ENCODE measurements at places on chromosomes 16 and 17.

DNA sequence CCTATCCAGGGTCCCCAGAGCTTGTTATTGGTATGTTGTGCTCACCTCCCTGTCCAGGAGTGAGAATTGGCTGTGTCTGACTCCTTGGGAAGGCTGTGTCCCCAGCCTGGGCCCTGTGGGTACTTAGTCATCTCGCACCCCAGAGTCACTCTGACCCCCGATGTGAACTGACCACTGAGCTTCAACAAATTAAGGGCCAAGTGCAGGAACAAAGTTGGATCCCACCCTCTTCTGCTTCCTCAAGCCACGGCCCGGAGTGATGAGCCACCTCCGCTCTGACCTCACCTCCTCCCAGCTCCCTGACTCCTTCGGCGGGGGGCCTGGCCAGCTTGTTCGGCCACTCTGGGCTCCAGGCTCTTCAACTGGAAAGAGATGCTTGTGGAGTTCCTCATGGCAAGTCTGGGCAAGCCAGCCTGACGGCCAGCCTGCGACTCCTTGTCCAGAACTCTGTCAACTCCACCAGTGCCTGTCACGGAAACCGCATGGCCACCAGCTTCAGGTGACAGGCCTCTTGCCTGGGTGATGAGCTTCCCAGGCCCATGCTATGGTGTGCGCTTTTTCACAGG, 22.3 kb upstream of the MPRIP start:
- no peak for DNase-seq

DNA sequence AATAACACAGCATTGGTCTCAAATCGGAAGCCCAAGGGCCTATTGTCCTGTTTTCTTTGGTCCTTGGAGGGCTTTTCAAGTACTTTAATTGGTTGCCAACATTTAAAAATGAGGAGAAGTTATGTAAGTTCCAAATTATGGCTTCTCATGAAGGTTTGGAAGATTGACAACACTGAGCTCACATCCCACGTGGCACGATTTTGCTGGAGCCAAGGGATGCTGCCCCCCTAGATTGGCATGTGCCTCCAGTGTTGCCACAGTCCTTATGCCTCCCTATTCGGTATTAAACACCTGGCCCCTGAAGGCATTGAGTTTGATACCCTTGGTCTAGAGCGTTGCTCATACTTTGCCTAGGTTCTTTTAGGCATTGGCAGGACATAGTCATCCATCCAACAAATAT, 108.0 kb downstream of the ZNF18 start:
- DNase-seq: no peak

DNA sequence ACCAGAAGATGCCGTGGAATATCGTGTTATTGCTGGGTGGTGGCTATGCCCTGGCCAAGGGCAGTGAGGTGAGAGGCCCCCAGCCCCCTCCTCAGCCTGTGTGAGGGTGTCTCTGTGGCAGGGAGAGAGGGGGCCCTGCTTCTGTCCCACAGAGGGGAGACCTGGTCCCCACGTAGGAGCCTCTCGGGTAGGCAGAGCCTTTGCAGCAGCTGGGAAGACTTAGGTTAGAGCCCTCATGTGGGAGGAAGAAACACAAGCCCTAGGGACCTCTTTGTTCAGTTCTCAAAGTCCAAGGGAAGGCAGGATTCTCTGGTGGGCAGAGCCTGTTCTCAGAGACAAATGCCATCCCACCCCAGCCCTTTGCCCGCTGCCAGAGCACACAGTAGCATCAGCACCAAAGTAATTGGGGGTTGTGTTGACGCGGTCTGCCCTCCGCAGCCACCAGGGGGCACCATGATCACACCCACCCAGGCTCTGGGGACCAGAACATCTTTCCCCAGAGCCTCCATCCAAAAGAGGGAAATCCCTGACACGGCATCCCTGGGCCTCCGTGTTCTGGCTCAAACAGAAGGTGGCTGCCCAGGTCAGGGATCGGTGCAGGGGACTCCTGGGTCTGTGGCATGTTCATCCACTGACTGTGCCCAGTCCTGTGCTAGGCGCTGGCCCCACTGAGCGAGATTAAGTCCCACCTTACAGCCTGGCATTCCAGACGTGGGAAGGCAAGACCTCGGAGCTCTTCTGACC, 11.5 kb upstream of the FOXN1 start:
- peak; percentile 38 for DNase-seq

DNA sequence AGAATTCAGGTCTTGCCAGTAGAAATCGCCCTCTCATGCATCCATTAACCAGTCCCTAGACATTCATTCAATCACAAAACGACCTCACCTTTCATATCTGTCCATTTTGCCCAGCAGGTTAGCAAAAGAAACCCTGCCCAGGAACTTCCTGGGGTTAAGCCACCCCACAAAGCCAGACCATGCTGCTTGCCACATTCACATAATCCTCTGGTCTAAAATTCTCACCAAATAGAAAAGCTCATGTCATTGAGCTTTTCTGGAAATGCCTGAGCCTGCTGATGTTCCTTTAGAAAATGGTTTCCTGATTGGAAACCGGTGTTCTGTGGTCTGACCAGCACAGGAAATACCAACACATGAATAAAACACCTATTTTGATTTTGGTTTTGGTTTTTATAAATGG, 21.6 kb upstream of the DYNLRB2 start:
- DNase-seq: no peak

- DNase-seq: no peak
Measured at GRCh38 chr16:11411059-11411550, 65.8 kb downstream of the RMI2 start.

DNA sequence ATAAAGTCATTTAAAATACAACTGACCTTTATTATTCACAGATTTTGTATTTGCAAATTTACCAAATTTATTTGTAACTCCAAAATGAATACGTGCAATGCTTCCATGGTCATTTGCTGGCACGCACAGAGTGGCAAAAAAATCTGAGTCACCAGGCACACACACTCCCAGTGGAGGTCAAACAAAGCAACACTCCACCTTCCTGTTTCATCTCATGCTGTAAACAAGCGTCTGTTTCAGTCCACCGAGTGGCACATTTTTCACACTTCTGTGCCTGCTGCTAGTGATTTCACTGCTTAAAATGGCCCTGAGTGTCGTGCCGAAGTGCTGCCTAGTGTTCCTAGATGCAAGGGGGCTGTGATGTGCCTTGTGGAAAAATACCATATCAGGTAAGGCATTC, 17.8 kb upstream of the ITGAE start:
- no peak for DNase-seq

DNA sequence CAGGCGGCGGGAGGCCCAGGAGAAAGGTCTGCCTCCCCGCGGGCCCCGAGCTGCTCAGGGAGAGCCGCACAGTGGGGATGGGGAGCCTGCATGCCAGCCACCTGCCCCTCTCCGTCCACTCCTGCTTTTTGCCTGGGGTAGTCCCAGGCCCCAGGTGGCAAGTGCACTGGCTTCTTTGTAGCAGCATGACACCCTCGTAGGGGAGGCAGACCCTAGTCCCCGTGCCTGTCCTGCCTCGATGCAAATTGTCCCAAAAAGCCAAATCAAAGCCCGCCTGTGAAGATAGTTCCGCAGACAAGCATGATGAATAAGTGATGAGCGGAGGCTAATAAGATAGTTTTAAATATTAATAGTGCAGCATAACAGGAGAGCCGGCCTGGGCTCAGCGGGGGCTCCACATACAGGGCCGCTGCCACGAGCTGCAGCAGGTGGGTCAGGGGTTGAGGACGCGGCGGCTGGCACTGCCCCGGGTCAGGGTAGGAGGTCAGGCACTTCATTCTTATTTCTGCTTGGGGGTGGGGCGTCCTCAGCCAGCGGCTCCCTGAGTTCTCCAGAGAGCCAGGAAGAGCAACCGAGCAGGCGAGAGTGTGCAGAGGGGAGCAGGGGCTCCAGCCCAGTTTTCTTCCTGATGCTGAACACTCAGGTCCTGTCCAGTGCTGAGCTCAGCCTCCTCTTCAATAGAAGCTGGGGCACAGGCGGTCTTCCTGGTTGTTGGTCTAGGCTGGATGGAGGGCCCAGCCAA, 26.8 kb downstream of the GINS2 start:
- no peak for DNase-seq

GRCh38 chr17:70055000-70055399, 20.0 kb upstream of the KCNJ16 start:
- DNase-seq: no peak

DNA sequence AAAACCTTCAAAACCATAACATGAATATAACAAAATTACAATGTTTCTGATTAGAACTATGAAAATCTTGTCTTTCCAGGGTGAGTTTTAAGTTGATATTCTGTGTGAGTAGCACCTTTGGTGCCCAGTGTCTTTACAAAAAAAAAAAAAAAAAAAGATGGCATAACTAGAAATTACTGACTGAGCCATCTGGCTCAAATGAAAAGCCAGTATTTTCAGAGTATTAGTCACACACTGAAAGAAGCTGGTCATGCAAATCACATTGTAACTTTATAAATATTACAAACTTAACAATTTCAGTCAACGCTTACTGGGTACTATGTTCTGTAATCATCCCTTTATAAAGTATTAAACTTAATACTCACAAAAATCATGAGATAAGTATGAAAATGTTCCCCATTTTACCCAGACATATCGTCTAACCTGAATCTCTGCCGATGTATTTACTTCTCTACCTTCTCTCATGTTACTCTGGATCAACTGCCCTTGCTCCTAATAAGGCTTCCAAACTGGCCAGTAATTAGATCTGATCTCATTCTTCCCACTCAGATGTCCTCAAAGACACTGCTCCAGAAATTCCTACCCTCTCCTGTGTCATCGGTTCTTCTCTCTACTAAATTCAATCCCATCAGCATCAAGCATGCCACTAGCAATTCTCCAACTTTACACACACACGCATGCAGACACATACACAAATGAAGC, 25.4 kb downstream of the UBE2G1 start:
- DNase-seq: no peak

DNA sequence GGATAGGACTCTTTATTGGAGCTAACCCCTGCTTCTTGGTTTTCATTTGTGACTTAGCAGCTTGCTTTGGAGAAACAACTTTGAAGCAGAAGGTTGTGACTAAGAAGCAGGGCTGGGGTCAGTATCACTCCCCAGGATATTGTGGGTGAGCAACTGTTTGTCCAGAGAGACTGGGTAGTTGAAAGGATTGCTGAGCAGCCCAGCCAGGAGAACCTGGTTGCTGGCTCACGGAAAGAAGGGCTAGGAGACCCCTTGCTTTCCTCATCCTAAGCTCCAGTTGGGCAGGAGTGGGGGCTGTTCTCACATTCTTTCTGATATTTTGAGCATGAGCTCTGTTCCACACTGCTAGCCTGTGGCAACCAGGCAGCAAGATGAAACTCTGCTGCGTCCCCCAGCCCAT, 151.2 kb downstream of the CBLN1 start:
- no peak for DNase-seq

- no peak for DNase-seq
Measured at GRCh38 chr17:79191270-79191934, 116.8 kb downstream of the ENGASE start.

- DNase-seq: no peak
Measured at GRCh38 chr16:82586130-82586529, 40.6 kb upstream of the CDH13 start.

GRCh38 chr16:74281300-74281699, 15.3 kb upstream of the PSMD7 start:
- no peak for DNase-seq

- DNase-seq: no peak
Measured at GRCh38 chr17:3528403-3528851, 29.2 kb downstream of the TRPV3 start.

DNA sequence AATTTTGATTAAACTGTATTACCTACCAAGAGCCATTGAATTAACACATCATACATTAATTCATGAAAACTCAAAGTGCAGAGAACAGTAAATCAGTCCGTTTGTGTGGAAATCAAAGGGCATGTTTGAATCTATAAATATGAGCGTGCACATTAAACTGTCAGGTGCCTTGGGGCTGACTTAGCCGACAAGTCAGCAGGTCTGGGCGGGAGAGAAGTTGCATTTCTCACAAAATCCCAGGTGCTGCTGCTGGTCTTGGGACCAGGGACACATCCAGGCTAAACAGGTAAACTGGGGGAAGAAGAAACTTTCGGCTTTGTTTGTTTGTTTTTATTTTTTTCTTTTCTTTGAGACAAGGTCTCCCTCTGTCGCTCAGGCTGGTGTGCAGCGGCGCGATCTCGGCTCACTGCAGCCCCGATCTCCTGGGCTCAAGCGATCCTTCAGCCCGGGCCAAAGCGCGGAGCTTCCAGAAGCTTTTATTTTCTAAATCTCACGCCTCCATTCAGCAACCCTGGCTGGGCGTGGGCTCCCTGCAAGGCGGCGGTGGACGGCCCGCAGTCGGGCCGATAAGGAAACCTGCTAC, 213.9 kb downstream of the MRTFB start:
- no peak for DNase-seq

DNA sequence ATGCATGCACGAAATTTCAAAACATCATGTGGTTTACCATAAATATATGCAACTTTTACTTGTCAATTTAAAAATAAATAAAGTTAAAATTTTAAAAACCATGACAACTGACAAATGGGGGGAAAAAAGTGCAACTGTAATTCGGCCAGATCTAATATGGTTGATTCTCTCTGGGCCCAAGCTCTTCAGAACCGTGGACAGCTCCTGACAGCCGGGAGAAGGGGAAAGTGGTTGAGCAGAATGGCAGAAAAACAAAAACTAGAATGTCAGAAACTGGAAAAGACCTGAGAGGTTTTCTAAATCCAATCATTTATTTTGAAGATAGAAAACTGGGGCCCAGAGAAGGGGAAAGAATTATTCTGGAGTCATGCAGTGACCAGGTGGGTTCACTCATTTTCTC, 126.6 kb downstream of the TMEM132E start:
- no peak for DNase-seq

- no peak for DNase-seq
Measured at GRCh38 chr16:87970186-87970585, 19.0 kb downstream of the BANP start.

- DNase-seq: no peak
Measured at GRCh38 chr17:18122990-18123753, 14.6 kb downstream of the MYO15A start.

DNA sequence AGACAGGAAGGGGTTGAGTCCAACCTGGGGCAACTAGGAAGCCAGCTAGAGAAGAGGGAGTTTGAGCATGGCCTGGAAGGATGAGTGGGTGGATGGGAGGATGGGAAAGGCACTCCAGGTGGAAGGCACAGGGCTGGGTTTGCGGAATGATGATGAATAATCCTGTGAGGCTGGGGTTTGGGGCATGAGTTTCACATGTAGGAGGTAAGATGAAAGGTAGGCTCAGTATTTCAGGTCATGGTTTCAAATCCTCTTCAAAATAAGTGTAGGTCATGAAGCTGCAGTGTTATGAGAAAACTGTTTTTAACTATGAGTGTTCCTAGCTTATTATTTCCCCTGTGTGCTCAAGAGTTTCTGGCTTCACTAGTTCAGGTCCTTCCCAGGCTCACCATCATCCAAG, 130.3 kb downstream of the SKAP1 start:
- DNase-seq: no peak

Data from amniotic stem cell (primary cell).